ENCODE measurements at places on chromosomes 3 and 15.

GRCh38 chr15:55327387-55327786, 8.4 kb downstream of the PIGB start:
- no peak for DNase-seq

DNA sequence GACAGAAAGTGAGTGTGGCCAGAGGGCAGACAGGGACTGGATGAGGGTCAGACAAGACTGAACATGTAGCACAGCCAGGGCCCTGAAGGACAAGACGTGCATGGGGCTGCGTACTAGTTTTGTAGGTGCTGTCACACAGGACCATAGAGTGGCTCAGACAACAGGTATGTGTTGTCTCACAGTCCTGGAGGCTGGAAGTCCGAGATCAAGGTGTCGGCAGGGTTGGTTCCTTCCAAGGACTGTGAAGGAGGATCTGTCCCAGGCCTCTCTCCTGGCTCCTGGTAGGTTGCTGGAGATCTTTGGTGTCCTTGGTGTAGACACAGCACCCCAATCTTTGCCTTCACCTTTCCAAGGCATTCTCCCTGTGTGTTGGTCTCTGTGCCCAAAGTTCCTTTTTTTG, 136.4 kb downstream of the SRGAP3 start:
- DNase-seq: no peak

DNA sequence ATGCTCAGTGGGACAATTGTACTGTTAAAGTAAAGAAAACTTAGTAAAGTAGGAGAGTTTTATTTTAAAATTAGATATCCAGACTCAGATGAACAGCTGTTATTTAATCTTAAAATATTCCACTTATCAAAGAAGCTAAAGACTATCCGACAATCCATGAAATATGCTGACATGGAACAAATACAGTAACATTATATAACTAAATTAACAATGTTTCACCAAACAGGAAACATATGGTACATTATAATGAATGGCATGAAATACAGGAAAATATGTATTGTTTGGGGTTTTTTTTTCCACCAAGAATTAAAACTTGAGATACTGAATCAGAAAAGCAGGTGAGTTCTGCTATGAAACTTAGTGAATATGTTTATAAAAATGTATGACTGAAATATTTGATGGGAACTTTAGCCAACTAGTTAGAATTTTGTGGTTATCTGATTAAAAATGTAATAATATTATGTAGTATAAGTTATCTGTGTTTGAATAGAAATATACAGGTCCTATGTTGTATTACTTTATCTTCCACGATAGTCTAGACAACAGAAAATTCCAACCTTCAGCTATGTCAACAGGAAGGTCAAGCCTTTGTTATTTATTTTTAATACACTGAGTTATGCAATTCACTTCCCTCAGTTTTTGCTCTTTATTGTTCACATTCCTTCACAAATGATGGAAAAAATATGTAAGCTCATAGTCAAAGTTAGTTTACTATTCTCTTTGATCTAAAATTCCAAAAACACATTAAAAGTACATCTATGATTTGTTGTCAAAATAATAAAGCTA, 72.7 kb downstream of the UACA start:
- DNase-seq: no peak

DNA sequence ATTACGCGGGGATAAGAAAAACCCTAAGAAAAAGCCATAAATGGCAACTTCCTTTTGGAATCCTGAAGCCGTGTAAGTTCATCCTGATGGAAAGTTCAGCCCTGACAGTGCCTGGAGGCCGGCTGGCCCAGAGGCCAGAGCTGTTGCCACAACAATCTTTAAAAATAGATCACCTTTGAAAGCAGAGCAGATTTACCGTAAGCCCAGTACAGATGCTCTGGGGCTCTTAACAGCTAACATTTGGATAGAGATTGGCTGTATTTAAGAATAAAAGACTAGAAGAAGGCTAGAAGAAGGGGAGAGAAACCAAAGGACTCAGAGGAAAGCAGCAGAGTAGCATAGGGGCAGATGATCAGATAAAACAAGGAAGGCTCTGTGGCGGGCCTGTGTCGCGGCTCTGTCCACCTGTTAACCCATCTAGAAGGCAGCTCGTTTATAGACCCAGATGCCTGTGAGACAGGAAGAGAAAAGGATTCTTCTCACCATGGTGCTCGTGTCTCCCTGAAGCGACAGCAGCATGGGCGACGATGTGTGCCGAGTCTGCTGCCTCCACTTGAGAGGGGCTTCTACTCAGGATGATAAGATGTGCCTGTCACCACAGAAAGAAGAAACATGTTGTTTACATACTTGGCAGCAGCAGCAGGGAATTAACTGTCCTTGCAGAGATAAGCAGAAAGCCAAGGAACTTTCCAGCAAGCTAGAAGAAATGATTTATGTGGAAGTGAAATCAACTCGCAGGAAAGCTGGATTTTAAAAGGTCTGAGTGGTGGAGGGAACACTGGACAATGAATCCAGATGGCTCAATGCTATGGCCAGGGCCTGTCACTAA, 69.9 kb downstream of the SYNM start:
- DNase-seq: no peak

DNA sequence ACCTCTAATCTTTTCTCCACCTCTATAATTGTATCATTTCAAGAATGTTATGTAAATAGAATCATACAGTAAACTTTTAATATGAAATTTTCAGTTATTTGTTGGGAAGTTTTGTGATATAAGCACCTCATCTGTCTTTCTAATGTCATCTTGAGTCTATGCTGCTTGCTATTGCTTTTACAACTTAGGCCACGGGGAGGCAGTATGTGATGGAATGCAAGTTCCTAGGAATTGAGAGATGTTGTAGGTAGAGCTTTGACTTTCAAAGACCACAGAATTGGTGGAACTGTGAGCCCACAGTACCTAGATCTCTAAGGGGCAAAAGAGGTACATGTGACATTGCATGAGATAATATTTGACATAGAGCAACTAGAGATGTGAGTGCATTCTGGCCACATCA, 328.3 kb downstream of the MFSD1 start:
- no peak for DNase-seq

DNA sequence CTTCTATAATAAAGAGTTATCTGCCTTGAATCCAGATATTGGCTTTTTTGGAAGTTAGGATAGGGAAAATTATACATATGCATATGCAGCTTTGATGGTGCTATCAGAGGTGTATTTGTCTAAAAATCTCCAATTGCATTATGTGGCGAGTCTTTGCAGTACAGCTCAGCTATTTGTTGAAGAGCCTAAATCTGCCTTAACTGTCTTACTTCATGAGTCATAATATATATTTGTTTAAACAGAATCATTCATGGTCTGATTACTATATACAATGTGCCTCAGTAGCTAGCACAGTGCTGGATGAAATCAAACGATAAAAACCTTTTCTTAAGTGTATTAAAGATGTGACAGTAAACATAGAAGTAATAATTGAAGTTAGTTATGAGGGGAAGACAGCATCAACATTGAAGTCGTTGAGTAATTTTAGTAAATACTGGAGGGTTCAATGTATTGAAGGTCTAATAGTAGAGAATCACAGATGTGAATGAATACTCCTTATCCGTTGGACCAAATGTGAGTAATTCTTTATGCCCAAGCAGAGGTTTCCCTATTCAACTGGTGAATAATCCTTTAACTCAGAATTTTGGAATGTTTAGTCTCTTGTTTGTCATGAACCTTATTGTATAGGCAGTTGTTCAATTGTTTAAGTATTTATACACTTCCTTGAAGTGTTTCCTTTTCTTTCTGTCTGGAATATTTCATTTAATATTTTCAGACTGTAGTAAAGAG, 74.8 kb upstream of the NAALADL2 start:
- no peak for DNase-seq

GRCh38 chr3:142501004-142501926, 53.4 kb upstream of the XRN1 start:
- no peak for DNase-seq

GRCh38 chr15:51692154-51692553, 10.9 kb downstream of the SCG3 start:
- DNase-seq: no peak

- no peak for DNase-seq
Measured at GRCh38 chr3:54939557-54940300, 11.9 kb upstream of the LRTM1 start.

GRCh38 chr3:121803771-121804320, 31.0 kb downstream of the IQCB1 start:
- DNase-seq: no peak

DNA sequence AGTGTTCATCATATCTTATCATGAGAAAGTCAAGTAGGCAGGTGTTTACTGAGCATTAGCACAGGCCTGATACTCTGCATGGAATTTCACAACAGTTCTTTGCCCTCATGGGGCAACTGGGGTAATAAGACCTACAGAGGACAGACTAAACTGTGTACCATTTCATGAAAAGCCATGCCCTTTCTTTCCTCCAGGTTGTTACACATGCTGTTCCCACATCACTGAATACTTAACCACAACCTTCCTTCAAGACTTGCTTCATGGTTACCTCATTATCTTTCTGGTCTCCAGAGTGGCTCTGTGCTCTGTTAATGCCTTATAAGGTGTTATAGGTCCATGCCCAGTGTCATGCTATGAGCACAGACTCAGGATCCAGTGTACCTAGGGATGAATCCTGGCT, 28.2 kb upstream of the RSL24D1 start:
- no peak for DNase-seq

GRCh38 chr3:172213904-172214303, 174.5 kb downstream of the FNDC3B start:
- DNase-seq: no peak

DNA sequence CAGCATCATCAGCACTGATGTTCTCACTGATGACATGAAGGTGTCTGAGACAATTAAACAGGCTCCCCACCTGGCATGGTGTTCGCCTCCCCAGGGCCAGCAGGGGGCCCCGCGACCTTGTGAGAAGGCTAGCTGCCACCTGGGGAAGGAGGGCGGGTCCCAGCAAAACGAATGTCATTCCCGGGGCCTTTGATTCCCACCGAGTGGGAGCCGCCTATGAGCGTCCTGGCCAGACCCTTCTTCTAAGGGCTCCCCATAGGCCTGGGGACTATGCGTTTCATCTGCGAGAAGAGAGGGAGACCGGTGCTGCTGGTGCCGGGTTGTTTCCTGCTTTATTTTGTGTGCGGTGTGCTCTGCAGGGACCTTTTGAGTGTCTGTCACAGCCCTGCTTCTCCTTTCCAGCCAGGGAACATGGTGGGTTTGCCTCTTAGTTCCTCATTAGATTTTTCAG, 20.5 kb upstream of the MINDY4B start:
- DNase-seq: peak; percentile 43

GRCh38 chr3:9251055-9251786, 1.8 kb upstream of the SRGAP3 start:
- no peak for DNase-seq

- no peak for DNase-seq
Measured at GRCh38 chr3:52177701-52178042, 20.3 kb upstream of the ALAS1 start.

DNA sequence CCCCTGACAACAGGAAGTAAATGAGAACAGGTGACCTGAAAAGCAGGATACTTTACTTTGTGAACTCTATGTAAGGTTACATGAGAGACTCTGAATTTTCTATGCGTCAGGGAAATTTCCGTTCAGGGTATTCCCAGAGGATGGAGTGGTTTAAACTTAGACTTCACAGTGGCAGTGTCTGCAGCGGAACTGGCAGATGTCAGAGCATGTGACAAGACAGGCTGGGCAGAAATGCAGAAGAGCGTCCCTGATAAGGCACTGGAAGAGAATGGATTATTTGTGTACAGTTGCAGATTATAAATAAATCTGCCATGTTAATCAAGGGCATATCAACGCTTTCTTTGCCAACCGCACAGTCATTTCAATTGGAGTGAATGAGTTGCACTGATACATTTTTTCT, 598.4 kb upstream of the ZNF717 start:
- DNase-seq: no peak

DNA sequence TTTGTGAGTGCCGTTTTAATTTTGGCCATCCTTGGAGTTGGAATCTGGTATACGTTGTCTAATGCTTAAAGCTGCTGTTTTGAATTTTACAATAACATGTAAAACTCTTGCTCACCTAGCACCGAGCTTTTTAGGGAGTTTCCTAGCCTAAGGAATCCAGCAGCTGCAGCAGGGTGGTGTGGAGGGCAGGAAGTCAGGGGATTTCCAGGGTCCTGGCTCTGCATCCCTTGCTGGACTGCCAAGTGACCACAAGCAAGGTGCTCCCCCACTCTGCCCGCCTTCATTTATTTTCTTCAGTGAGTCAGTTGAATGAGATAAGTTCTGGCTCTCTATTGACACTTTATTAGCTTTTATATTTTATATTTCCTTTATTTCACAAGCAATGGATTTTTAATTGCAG, 113.7 kb downstream of the ATG7 start:
- no peak for DNase-seq

- DNase-seq: no peak
Measured at GRCh38 chr15:94522125-94522524, 290.8 kb downstream of the MCTP2 start.

- DNase-seq: no peak
Measured at GRCh38 chr3:53040351-53040820, 5.5 kb downstream of the SFMBT1 start.

GRCh38 chr15:28994831-28995596, 109.2 kb downstream of the APBA2 start:
- no peak for DNase-seq
